Sciatic nerve (tissue), 2 donors: ENCODE measurements at places on chromosomes 2 and 18. TPM values are rescaled to one million over a fixed set of nuclear protein-coding genes. Genes with fewer than 3 reads are reported as not detected.
A peak's percentile ranks its signal among the peaks of the same experiment; 100 is the strongest.

Gene AMER3
- not detected for total RNA-seq

Gene ASPRV1
- 5.6 TPM for total RNA-seq

Gene NPAS2
- total RNA-seq = 17.5 TPM

Gene SERPINB13
- total RNA-seq = not detected

Gene ALLC
- 7.6 TPM for total RNA-seq

Gene QPCT
- 4.8 TPM for total RNA-seq

Gene NEU2
- not detected for total RNA-seq

Gene OSBPL6
- 1.8 TPM for total RNA-seq

Gene RASGRP3
- total RNA-seq = 16.0 TPM

Gene KCNK3
- total RNA-seq = 0.53 TPM

Gene LHCGR
- total RNA-seq = 12.4 TPM

Gene DTNA
- 81.8 TPM for total RNA-seq

Gene SCG2
- 0.80 TPM for total RNA-seq

Gene CD8B
- 1.1 TPM for total RNA-seq

DNA sequence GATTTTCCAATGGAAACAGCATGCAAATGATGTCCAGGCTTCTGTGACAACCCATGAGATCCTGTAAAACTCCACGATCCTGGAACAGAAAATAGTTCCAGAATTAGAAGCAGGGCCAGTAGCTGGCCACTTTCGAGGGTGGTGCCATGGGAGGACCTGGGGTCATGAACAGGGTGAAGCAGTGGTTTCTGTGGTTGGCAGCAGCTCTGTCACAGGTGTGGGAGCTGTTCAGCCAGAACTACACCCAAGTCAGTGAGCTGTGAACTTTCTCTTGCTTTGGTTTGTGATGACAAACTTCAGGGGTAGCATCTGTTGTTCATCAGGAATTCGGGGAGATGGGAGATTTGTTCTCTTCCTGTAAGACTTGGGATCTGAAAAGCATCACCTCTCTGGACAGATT is 314.4 kb upstream of the NT5C1B start:
- no peak for DNase-seq

DNA sequence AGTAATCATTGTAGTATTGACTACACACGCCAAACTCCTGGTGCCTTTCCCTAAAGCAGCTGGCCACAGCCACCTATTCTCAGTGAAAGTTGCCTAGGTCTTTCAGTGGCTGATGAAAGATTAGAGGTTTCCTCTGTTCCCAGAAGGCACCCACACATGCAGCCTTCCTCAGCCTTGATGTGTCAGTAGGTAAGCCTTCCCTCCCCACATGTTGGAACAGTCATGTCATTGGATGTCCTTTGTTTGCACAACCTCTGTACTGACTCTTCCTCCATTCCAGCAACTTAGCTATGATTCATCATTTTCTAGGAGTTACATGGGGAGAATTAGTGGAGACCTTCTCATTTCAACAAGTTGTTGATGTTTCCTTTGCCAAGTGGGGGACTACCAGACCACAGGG is 630.8 kb upstream of the SLC39A10 start:
- DNase-seq = no peak

- DNase-seq = no peak
Measured at GRCh38 chr2:99651930-99652670, 162.3 kb upstream of the REV1 start.

GRCh38 chr2:20190170-20190569 is 34.8 kb downstream of the SDC1 start:
- no peak for DNase-seq

DNA sequence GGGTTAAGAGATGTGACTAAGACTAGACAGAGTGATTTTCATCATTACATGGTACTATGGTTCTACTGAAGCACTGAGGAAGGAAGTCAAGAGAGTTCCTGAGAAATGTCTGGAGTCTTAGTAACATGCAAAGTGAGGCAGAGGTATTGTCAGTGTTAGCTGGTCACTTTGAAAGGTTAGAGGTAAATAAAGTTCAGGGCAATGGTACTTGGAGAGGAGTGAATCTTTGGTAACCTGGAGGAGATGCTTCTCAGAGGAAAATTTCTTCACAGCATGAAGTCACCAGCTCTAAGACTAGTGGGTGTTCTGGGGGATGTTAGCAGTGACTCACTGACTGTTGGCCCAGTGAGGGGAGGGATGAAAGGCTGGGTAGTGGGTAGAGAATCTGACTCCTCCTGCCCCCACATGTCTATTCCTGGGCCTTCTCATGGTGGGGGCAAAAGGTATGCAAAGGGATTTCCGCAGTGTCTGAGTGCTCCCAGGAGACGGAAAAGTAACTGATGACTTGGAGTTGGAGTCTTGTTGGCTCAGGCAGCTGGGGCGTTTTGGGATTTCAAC is 23.3 kb upstream of the IL1RN start:
- no peak for DNase-seq

- DNase-seq = no peak
Measured at GRCh38 chr2:25711675-25712354, 38.4 kb upstream of the DTNB start.

- no peak for DNase-seq
Measured at GRCh38 chr2:120613742-120614571, 121.7 kb upstream of the GLI2 start.

DNA sequence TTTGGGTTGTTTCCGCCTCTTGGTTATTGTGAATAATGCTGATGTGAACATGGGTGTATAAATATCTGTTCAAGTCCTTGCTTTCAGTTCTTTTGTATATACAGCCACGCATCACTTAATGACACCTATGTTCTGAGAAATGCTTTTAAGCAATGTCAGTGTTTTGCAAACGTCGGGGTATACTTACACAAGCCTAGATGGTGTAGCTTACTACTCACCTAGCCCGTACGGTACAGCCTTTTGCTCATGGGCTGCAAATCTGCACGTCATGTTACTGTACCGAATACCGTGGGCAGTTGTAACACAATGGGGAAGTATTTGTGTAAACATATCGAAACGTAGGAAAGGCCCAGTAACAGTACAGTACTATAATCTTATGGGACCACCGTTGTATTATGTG is 12.4 kb downstream of the RALB start:
- DNase-seq = no peak

DNA sequence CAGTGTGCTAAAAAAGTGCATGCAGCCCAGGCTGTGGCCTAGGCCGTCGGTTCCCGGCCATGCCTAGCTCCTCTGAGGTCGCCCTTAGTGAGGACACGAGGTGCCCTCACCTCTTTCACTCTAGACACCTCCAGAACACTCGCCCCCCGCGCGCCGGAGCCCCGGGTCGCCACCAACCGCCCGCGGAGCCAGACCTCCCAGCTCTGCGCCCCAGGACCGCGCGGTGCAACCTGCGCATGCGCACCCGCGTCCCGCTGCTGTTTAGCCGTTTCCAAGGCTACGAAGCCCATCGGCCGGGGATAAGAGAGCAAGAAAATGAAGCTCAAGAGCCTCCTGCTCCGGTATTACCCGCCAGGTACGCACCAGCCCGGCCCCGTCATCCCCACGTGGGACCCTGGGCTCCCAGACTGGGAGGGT is at the start of gene DAW1:
DAW1 (plus strand) TSS at position 257 of the 417 bp plus-strand sequence; CDS start at position 316, 59 bp downstream.
- peak; percentile 71 for DNase-seq

DNA sequence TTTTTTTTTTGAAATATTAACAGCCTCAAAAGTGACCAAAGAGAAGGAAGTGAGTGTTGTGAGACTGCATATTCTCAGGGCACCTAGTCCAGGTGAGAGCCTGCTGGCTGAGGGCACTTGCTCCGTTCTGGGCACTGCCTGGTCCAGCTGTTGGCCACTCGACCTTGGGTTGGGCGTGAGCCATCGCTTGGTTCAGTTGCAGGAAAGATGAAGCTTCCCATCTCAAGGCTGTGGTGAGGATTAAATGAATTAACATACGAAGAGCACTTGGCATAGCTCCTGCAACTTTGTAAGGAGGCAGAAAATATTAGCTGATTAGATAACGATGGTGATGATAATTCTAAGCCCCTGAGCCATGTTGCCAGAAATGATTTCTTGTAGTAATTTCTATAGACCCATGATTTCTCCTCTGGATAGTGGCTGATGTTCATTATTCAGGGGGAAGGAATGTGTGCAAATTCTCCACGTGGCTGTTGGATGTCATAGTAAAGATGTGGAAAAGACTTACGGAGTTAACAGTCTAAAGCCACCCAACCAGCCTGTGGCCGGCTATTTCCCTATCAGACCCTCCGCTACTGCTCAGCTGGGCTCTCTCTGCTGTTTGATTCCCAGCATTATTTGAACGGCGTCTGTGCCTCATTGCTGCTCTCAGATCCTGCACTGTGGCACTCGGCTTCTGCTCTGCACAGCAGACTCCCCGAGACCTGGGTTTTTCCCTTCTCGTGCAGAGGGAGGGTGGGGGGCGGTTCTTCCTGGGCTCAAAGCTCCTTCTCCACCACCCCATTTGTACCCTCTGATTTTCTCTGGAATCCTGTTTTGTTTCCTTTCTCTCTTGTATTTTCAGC is 221.1 kb downstream of the GALR1 start:
- DNase-seq = no peak

- peak; percentile 71 for DNase-seq
Measured at GRCh38 chr18:23689031-23689615, at the start of gene LAMA3. TSS of gene LAMA3 (plus strand) at chr18:23689453. CDS start at chr18:23689684, 231 bp downstream.

GRCh38 chr2:169928463-169928864 is 101.2 kb downstream of the UBR3 start:
- DNase-seq = no peak

DNA sequence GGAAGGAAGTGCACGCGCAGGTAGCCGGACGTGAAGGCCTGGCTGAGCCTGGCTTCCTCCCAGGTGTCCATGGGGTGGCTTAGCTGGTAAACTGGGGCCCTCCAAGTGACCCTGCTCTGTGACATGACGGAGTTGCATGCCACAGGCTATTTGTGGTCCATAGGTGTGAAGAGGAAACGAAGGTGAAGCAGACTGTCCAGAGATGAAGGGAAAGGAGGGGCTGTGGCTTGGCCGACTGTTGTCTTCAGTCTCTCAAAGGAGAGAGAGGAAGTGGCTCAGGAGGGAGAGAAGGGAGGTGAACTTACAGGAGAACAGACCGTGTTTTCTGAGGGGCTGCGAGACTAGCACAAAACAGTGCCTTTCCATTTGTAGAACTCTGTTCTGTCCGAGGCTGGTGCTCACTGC is 19.3 kb downstream of the INPP5D start:
- DNase-seq = peak; percentile 37

DNA sequence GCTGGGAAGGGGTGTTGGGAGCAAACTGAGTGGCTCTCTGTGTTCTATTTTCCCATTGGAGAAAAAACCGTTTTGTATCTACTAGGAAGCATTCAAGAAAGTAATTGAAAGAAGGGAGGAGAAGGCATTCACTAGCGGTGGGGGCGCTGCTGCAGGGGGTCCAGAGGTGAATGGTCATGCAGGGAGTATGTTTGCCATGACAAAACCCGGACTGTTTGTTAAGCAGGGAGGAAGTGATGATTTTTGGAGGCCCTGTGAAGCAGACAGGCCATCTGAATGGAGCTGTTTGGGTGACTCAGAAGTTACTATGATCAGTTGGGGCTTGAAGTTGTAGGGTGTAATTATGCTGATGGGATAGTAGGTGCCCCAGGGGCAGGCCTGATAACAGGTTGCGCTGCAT is 7.0 kb downstream of the TAF4B start:
- no peak for DNase-seq

- DNase-seq = no peak
Measured at GRCh38 chr2:222424729-222425671, 657 bp downstream of the SGPP2 start.

DNA sequence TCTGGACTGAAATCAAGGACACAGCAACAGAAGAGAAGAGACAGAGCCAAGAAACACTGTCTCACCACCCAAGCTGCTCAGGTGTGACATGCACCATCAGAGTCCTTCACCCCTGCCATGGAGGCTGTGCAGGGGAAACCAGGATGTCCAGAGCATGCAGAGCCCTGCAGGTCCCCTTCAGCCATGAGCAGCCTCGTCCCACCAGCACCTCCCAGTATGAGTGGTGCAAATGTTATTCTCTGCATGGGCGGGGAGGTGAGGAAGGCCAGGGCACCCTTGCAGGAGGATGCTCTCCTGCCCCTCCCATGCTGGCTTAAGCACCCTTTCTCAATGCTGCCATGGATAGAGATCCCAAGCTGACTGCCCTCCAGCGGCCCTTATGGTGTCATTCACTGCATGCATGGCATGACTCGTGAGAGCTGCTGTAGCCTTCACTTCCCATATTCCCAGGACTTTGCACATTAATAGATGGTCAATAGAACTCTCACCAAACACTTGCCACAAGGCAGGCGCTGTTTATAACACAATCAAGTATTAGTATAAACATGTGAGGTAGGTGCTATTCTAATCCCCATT is 171.0 kb downstream of the ANAPC1 start:
- DNase-seq = no peak

DNA sequence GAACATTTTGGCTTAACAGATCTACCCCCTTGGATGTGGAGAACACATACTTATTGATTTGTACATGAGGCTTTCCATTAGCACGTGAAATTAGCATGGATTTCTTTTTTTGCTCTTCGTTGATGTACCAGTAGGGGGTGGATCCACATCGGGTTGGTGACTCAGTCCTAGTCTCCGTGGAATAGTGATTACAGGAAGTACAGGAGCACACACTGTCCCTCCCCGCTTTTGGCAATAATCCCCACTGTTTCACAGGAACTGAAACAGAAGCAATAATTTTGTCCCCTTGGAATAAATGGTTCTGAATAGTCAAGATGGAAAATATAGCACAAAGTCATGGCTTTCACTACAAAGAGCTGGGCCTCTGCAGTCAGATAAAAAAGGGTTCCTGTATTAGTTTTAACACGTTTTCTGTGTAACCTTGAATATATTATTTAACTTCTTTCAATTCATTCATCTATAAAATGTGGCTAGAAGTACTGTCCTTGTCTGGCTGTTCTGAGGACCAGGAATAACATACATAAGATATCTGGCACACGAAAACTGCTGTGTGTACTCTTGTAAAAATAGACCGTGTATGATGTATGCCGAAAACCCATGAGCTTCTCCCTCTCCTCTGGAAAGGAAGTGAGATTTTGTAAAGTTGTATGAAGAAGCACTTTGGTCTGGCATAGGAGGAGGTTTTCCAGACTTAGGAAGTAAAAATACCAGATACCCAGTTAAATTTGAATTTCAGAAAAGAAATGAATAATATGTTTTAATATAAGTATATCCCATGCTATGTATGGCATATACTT is 229.2 kb downstream of the GALR1 start:
- DNase-seq = no peak

GRCh38 chr2:120233292-120233691 is 10.1 kb upstream of the TMEM185B start:
- DNase-seq = no peak

- DNase-seq = no peak
Measured at GRCh38 chr2:62045017-62045543, 139.6 kb downstream of the COMMD1 start.

DNA sequence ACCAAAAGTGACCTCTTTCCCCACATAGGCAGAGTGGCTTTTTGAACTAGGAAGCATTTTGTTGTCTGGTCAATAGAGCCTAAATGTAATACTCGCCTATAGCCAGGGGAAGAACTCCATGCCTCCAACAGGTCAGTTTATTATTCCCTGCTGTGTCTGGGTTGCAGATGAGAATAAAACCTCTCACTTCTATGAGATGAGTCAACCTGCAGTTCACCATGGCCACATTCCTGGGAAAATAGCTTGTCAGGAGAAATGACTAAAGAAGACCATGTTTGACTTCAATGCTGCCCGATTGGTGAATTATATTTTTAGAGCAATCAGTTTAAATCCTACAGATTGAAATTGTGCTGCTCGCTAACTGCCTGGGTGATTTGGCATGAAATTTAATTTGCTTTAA is 46.7 kb upstream of the LRRTM1 start:
- no peak for DNase-seq

- no peak for DNase-seq
Measured at GRCh38 chr2:241759067-241759807, 17.4 kb upstream of the GAL3ST2 start.
